ENCODE measurements at places on chromosomes 3 and 15.

DNA sequence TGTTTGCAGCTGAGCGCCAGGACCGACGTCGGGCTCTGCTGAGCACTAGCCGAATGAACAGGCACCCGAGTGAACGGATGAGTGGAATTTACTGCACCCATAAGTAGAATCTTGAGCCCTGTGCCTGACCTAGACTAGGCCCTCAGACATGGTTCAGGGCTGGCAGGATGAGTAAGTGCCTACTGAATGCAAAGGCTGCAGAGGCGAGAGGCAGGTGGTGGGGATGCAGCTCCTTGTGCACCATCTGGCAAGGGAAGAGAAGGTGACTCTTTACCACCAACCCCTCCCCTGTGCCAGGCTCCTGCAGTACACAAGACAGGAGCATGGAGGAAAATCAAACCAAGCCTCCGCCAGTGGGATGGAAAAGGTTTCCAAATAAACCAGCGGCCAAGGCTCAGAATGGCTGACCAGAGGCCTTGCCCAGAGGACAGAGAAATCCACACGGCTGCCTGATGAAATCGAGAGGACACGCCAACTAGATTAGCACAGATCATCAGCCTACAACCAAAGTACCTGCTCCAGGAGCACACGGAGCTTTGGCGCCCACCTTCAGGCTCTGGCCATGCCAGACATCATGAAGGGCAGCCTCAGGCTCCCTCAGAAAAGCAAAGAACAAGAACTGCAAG, 141.7 kb upstream of the IQSEC1 start:
- DNase-seq: no peak

- no peak for DNase-seq
Observed at GRCh38 chr15:91975241-91975978, 121.9 kb downstream of the SLCO3A1 start.

DNA sequence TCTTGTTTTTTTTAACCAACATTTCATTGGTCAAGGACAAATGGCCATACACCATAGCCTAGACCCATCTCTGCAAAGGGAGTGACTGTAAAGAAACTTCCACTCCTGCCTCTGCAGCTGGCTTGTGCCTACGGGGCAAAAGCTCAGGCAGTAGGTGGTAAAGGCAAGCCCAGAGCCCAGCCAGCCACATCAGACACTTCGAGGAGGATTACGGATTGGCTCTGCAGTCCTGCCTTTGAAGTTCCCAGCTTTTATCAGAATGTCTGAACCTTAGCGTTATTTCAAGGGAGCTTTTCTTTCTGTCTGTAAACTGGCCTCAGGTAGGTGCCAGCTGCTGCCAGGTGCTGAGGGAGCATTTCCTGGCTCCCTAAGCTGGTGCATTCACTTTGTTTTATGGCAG, 15.6 kb downstream of the ZNF710 start:
- DNase-seq: no peak

DNA sequence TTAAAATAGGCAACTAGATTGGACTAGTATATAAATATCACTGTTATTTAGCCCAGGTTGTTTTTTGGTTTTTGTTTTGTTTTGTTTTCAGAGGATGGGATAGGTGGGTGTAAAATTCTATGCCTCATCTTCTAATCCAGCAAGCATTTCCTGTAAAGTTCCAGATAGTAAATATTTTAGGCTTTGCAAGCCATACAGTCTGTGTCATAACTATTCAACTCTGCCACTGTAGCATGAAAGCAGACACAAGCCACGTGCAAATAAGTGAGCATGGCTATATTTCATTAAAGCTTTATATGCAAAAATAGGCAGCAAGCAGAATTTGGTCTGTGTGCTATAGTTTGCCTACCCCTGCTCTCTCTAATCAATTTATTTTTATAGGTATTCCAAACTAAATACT, 657.3 kb upstream of the TGFBR2 start:
- DNase-seq: no peak

GRCh38 chr3:115336836-115337235, 189.7 kb upstream of the ZBTB20 start:
- DNase-seq: no peak

Measured in GM04503 (cell line).